Activated CD4-positive, CD25-positive, alpha-beta regulatory T cell treated with anti-CD3 and anti-CD28 coated beads, Interleukin-2, amount 50 U/mL, for 72 hours (primary cell): ENCODE measurements at places on chromosomes 1 and 21.

- DNase-seq: no peak
These were observed 30.4 kb downstream of the CDC14A start for GRCh38 chr1:100382657-100383056.

DNA sequence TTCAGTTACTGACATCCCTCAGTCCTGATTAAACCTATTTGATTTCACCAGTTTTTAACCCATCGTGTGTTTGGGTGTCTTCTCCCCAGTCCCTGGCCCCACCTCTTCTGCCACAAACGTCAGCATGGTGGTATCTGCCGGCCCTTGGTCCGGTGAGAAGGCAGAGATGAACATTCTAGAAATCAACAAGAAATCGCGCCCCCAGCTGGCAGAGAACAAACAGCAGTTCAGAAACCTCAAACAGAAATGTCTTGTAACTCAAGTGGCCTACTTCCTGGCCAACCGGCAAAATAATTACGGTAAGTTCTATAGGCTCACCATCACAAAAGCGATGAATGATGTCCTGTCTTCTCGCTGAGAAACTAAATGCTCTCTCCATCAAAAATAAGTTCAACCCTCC, 28.7 kb downstream of the NBPF3 start:
- no peak for DNase-seq

- no peak for DNase-seq
These were observed 35.4 kb upstream of the LHX4 start for GRCh38 chr1:180194546-180195207.

- peak; percentile 44 for DNase-seq
These were observed 29.7 kb downstream of the SSBP3 start for GRCh38 chr1:54376430-54377039.

DNA sequence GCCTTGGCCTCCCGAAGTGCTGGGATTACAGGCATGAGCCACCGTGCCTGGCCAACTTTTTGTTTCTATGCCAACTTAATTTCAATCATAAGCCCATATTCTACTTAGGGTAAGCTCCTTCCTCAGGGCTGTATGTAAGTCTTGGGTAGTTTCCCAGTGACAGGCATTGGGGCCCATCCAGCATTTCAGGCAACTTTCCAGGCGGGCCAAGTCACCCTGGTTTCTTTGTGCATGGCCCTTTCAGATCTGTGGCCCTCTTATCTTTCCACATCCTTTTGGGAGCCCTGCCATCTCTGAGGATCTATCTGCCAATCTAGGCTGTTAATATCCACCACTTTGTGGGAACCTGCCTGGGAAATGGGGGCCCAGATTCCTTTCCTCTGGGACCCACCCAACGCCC, 58.7 kb downstream of the TNN start:
- no peak for DNase-seq

DNA sequence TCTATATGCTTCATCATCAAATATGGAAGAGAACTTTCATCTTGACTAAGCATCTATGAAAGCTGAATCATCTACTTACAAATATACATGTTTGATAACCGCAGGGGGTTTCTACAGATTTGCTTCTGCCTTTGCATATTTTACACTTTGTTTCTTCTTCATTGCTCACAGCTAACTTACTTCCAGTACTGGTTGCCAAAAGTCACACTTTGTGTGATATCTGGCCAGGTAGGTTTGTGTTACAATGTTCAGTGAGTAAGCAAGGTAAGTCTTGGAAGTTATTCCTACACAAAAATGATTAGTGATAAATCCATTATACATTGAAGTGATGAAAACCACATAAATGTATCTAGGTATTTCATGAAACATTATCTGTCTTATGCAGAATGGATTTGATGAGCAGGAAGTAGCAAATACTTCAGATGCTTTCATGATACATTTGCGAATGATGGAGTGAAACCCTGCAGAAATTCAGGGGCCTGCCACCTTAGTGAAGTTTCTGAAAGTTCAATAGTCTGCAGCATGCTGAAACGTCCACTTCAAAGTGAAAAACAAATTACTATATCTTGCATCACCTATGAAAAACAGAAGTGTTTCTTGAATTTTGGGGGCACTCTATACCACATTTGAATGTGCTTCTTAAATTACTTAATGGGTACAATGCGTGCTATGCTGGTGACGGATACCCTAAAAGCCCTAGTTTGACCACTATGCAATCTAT, 187.3 kb downstream of the ATP6V1G3 start:
- no peak for DNase-seq

- no peak for DNase-seq
These were observed 41.5 kb upstream of the DIPK1A start for GRCh38 chr1:93002781-93003180.

GRCh38 chr1:213690341-213690917, 297.3 kb upstream of the PROX1 start:
- DNase-seq: no peak

DNA sequence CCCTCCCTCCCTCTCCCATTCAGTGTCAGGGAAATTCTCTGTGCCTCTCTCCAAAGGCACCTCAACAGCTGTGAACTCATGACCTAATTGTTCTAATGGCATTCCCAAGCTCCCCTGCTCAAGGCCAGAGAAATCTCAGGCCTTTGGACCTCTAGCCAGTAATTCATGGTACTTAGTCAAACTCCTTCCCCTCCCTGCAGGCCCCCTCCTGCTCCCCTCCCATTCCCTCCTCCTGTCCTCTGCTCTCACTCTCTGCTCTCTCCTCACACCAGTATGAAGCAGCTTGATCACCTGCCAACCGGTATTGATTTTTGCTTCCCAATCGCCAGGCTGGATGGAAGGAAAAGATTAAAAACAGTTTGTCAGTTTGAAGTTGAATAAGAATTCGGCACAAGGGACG, 370.5 kb upstream of the PBX1 start:
- no peak for DNase-seq

DNA sequence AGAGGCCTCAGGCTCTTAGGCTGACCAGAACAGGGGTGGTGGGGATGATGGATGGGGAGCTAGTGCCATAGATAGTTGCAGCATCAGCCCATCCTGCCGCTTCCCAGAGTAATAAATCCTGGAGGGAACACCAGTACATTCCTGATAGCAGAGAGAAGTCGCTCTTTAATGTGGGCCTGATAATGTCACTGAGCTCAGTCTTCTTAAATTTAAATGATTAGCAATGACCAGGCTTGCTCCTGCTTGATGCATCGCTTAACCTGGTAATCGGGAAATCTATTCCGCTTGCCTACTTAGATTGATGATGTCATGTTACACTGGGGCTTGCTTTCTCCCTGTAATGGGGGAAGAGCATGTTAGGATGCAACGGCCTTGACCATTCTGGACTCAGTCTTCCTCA, 218.6 kb upstream of the PLXNA2 start:
- no peak for DNase-seq

DNA sequence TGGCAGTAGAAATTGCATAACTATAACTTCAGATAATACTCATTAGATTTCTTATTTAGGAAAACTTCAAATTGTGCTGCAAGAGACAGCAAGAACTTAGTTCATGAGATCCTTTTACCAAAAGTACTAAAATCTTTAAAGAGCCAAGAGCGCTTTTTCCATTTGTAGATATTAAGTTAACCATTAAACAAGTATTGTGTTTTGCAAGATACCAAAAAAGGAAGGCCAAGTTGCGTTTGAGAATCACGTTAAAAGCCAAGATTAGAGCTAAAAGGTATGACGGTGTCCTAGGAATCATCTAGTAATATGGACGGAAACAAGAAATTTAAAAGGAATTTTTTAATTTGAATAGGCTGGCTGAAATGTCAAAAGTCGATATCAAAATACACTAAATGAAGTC, 361.3 kb upstream of the LYPLAL1 start:
- DNase-seq: no peak

DNA sequence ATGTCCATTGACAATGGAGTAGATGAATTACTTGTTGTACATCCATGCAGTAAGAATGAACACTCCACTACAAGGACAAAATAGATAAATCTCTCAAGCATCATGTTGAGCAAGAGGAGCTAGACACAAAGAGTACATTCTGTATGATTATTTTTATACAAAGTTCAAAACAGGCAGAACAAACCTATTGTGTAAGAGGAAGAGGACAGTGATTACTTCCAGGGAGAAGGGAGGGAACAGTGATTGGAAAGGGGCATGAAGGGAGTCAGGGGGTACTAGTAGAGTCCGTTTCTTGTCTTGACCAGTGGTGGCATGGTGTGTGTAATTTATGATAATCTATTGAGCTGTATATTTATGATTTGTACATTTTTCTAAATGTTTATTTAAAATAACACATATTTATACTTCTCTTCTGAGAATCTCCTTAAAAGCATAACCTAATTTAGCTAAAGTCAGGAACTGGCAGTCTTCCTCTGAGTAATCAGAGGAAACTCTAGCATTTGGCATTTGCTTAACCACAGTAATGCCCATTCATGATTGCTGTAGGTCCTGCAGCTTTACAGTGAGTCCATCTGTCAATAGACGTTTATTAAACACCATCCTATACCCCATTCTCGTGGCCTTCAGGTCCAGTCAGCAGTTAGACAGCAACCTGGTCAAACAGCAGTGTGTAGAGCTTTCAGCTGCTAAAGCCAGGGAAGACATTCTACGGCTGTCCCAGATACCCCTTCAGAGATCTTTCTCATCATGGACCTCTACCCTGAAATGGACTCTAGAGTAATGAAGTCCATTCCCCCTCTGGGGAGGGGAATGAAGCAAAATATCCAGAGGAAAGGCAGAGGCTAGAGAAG, 114.1 kb upstream of the GALNT2 start:
- DNase-seq: no peak

- DNase-seq: no peak
These were observed 3.5 kb upstream of the BCAN start for GRCh38 chr1:156638189-156638985.

DNA sequence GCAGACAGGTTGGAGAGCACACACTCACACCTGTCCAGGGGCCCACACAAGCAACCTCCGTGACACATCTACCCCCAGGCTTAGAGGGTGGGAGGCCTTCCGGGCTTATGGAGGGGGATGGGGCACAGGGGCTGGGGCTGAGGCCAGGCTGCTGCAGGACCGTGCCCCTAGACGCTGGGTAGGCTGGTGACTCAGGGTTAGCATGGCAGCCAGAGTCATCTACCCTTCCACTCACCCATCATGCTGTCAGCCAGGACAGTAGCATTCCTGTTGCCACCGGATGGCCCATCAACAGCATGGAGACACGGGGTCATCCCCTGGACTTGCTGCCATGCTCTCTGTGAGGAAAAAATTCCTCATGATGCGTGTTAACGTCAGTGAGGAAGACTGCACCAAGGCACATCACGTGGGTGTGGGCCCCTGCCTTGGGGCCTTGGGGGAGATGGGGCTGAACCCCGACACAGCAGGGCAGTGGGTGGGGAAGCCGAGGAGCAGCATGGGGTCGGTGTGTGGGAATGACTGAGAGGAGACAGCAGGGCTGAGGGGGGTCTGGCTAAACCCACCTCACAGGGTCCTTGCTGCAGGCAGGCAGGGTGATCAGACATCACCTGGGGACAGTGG, 52.8 kb downstream of the WNT9A start:
- DNase-seq: no peak

DNA sequence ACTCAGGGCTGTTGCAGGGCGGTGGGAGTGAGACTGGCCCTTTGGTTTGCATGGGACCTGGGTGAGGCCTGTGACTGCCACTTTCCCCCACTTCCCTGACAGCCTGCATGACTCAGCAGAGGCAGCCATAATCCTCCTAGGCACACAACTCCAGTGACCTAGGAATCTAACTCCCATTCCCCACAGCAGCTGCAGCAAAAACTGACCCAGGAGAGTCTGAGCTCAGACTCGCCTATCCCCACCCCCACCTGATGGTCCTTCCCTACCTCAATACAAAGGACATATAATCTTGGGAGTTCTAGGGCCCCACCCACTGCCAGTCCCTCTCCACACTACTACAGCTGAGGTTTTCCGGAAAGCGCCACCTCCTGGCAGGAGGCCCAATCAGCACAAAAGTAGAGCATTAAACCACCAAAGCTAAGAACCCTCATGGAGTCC, 26.7 kb downstream of the NDC1 start:
- DNase-seq: no peak

DNA sequence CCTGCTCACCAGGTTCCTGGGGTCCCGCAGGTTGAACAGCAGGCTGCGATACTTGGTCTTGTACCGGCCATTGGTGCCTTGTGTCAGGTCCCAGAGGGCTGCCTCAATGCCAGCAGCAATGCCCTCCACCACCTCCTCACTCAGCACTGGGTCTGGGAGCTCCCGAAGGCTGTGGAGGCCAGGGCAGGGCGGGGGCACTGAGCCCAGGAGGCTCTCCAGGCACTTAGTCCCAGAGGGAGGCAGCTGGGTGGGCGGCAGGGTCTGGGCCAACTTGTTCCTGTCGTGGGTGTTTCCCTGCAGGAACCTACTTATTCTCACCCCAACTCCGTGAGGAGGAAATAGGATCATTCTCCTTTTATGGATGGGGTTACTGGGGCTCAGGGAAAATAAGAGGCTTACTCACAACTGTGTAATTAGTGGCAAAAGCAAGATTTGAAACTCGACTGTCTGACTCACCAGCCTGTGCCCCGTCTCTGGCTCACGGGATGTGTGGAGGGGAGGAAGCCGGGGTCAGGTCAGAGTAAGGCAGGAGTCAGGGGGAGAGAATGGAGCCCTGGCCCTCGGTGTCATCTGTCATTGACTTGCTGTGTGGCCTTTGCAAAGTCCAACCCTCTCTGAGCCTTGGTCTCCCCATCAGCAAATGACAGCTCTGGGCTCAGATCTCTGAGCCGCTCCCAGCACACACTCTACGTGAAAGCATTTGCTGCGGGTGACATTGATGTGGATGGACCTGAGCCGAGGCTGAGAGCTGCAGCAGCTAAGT, 17.2 kb downstream of the SPOCD1 start:
- DNase-seq: no peak

DNA sequence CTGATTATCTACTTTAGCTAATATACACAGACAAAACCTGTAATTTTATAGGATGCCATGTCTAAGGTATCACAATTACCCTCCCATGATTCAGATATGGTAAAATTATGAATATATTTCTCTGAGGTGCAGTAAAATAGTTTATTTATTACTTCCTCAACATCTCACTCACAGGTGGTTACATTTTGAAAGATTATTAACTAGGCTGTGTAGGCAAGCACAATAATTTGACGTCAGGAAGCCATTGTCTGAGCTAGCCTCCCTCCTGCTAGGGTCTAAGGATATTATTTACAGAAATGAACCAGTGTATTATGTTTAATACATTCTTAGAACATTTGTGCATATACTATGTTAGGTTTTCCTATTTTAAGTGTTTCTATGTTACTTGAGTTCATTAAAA, 69.9 kb upstream of the ADGRL2 start:
- DNase-seq: no peak

- no peak for DNase-seq
These were observed 797.2 kb upstream of the ADAMTS5 start for GRCh38 chr21:27764056-27764455.
